ENCODE measurements at places on chromosomes 6 and 20.

- DNase-seq, result no peak
Observed at GRCh38 chr6:1820165-1820564, 210.4 kb downstream of the FOXC1 start.

- no peak for DNase-seq
Observed at GRCh38 chr6:44202332-44202971, 14.3 kb upstream of the MYMX start.

- no peak for DNase-seq
Observed at GRCh38 chr20:13302647-13303450, 81.8 kb downstream of the ISM1 start.

DNA sequence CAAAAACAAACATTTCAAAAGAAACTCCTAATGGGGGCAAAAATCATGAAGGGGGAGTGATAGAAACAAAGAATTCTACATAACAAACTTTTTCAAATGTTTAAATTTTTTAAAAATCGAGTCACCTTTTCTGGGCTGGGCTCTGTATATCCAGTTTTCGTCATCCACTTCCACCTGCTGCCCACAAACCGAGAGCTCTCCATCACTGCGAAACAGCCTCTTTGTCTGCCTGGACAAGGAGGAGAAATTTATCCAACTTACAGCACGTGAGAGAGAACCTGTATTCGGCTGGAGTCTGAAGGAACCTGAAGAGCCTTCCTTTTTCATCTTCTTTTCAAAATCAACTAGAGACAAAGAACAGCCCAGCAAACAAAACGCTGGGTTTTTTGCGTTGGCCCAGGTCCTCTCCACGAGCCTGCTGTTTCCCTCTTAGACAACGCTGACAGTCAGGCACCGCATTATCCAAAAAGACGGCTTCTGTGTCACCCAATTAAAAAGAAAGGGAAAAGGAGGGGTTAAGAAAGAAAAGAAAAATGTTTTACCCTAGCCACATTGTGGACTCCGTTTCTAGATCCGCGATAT lies 72.4 kb upstream of the NHSL1 start:
- no peak for DNase-seq

GRCh38 chr6:104472021-104472901 lies 387.5 kb downstream of the HACE1 start:
- DNase-seq, result no peak

DNA sequence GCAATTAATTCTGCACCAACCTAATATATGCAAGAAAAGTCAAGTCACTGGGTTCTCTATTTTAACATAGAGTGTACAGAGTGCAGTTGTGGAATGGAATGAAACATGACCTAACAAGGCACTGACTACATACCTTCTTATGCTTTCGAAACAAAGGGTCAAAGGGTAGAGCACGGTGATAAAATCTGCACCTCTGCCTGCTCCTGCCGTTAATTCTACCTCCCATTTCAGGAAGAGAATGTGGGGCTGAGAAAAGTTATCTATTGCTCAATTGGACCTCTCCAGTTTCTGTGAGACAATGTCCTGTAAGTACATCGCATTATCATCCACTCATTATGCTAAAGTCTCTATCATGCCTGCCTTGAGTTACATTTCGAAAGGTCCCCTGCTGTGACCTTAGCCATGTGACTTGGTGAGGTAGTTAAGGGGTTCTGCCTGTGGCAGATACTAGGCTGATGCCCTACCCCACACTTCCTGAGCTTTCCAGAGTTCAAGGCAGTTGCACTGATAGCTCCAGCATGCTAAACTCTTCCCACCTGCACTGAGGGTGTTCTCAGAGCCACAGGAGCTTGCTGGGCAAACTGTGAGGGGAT lies 14.0 kb upstream of the MOCS1 start:
- DNase-seq, result no peak

- no peak for DNase-seq
Observed at GRCh38 chr6:36825994-36826393, 13.2 kb downstream of the CPNE5 start.

DNA sequence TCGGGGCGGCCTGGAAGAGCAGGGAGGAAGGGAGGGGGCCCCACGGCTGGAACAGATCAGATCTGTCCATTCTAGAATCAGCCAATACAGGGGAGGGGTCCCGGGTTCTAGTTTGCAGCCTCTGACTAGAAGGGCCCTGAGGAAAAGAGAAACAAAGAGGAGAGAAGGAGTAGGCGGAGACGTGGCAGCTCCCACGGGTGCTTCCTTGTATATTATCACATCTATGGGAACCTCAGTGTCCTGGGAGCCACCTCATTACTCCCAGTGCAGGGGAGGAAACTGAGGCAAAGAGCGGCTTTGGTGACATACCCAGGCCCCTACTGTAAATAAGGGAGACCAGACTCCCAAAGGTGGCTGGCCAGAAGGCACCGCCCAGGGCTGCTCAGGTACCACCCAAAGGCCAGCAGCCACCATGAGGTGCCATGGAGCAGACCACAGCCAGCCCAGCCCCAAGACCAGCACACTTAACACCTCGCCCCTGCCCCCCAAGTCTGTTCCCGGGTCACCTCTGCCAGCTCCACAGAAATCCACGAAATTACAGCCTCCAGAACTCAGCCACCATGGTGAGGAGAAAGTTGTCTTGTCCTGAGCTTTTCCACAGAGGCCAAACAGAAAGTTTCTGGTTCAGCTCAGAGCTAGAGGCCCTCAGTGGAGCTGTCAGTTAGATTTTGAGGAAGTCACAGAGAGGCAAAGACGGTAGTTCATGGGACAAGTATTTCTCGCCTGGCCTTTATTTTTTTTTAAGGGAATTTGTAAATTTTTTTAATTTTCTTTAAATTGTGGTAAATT lies 2.1 kb downstream of the ZC3H12D start:
- no peak for DNase-seq

GRCh38 chr6:39577446-39578165 lies 147.6 kb downstream of the KIF6 start:
- no peak for DNase-seq

DNA sequence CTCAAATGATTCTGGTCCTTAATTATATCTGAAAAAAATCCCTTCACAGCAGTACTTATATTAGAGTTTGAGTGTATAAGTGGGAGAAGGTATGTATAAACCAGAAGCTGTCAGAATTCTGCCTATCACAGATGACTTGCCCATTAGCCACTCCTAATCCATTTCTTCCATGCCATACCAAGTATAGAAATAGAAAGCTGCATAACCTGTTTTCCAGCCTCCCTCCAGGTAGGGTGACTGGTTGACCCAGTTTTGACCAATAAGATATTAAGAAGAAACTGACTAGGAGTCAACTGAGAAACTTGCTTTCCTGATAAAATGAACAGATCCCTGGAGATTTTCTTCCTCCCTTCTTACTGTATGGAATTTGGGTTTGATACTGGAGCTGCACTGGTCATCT lies 112.2 kb upstream of the GRIK2 start:
- DNase-seq, result no peak

DNA sequence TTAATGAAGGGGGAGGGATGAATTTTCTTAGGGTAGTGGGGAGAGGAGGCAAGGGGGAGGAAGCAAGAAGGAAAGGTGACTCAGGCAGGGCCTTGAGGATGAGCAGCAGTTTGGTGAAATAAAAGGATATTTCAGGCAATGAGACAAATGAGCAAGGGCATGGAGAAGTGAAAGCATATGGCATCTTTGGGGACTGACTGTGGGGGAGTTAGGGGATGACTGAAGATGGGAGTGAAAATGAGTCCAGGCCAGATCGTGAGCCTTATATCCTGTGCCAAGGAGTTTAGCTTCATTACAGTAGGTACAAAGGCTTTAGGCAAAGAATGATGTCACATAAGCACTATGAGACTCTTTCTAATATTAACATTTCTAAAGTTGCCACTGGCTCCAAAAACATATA lies 51.9 kb downstream of the ILRUN start:
- DNase-seq, result no peak

- no peak for DNase-seq
Observed at GRCh38 chr20:32564921-32565734, 20.0 kb downstream of the NOL4L start.

- DNase-seq, result no peak
Observed at GRCh38 chr6:82602776-82603175, 239.2 kb downstream of the TPBG start.

DNA sequence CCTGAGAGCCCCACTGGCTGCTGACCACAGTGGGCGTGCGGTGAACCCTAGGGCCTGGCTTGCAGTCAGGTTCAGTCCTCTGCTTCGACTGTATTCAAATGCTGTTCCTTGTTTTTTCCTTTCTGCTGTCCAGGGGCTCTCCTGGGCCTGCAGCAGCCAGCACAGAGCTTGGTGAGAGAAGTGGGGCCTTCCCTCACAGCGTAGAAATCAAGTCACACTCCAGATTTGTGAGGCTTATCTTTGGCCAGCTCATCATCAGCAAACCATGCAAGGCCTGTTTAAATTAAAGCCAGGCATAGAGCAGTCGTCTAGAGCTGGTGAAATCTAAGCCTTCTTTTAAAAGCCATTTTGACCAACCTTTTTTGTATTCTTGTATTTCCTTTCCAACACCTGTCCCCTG lies 8.4 kb downstream of the FAM120B start:
- no peak for DNase-seq

- DNase-seq, result no peak
Observed at GRCh38 chr20:5000263-5001173, 792 bp downstream of the SLC23A2 start.

DNA sequence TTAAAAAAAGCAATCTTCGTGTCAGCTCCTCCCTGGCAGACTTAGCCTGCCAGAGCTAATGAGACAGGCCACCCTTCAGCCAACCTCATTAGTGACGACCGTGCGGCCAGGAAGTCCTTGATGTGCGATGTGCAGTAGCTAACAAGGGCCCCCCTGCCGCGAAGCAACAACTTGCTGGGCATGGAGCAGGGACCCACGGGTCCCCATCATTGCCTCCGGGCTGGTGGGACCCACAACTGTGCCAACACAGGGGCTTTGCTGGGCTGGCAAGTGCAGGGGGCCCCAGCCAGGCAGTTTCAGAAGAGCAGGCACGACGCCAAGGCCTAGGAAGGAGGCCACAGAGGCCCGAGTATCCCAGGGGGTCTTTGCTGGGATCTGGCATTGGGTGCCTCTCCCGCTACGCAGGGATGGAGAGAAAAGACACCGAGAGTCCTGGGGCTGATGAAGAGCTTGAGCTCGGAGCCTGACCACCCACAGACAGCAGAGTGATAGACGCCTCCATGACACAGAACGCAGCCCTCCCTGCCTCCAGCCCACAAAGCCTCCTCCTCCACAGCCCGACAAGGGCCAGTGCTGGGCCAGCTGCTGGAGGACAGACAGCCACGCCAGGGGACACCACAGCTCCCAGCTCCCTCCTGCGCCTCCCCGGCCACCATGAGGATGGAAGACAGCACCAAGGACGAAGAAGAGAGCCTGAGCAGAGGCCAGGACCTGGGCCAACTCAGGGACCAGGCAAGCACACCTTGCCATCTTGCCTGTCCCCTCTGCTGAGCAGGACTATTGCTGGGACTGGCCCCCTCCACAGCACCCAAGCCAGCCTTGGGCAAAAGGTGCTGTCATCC lies 96.6 kb downstream of the YTHDF1 start:
- DNase-seq, result no peak

- no peak for DNase-seq
Observed at GRCh38 chr20:57047281-57048026, 219.0 kb downstream of the BMP7 start.

DNA sequence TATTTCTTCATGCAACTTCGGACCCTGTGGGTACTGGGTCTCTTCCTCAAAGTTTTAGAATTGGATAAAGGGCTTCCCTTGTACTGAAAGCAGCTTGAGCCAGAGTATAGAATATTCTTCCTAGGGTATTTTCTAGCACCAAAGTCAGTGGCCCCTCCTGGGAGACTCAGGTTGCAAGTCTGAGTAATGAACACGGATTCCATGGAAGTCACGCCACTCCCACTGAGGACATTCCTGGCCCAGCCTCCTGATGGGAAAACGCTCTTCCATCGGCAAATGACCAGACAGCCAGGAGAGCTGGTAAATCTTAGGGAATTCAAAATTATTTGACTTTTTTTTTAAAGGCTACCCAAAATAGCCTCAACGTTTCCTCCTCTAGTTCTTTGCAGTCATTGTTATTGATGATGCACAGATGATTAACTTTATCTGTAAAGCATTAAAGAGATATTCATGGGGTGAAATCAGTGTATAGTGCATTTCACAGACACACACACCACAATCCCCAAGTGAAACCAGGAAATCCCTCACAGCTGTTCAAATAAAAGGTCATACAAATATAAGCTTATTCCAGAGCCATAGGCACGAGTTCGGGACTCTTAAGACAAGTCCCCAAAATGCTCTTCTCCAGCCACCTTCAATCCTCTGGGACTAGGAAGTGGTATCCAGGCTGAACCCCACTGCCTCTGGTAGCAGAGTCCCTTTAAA lies 248.8 kb downstream of the SOD2 start:
- no peak for DNase-seq

GRCh38 chr6:86791476-86791875 lies 145.9 kb upstream of the HTR1E start:
- DNase-seq, result no peak

DNA sequence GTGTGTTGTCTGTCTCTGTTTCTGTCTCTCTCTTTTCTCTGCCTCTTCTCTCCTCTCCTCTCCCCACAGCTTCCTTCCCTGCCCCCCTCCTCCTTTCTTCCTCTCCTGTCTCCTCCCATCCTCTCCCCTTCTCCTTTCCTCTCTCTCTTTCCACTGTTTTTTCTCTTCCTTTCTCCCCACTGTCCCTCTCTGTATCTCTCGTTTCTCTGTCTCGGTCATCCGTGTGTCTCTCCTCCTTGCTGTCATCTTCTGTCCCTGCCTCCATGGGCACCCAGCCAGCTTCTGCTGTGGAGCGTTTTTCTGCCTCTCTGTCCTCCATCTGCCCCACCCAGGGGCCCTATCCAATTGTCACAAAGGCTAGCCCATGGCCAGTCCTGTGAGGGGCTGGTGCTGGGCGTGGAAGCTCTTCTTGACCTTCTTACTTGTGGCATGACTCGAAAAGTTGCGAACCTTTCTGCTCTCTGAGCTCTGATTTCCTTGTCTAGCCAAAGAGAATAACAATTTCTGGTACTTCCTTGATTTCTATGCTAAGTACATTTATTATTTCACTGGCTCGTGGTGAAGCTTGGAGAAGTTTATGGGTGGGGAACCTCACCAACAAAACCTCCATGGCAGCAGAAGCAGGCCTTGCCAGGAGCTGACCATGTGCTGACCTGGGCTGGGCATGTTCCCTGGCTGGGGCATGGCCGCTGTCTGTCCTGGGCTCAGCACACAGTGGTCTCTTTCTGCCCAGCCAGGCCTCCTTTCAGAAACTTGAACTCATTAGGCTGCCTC lies 69.3 kb downstream of the CEBPB start:
- DNase-seq, result no peak

DNA sequence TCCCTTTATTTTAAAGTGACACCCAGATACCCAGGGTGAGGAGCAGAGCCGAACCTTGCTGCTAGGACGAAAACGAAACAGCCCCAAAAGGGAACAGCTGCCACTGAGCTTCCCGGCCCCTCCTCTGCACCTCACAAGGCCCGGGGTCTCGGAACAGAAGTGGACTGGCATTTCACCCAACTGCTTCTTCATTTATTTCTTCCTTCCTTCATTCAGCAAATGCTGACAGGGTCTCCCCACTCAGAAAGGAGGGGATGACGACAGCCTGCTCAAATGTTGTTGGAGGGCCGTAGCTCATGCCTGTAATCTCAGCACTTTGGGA lies 220.3 kb downstream of the PREX1 start:
- no peak for DNase-seq
